HTR-8/SVneo (cell line): ENCODE measurements at places on chromosomes 1 and 21.

GRCh38 chr1:23593042-23593521 lies 33.8 kb upstream of the ID3 start:
- DNase-seq, result no peak

DNA sequence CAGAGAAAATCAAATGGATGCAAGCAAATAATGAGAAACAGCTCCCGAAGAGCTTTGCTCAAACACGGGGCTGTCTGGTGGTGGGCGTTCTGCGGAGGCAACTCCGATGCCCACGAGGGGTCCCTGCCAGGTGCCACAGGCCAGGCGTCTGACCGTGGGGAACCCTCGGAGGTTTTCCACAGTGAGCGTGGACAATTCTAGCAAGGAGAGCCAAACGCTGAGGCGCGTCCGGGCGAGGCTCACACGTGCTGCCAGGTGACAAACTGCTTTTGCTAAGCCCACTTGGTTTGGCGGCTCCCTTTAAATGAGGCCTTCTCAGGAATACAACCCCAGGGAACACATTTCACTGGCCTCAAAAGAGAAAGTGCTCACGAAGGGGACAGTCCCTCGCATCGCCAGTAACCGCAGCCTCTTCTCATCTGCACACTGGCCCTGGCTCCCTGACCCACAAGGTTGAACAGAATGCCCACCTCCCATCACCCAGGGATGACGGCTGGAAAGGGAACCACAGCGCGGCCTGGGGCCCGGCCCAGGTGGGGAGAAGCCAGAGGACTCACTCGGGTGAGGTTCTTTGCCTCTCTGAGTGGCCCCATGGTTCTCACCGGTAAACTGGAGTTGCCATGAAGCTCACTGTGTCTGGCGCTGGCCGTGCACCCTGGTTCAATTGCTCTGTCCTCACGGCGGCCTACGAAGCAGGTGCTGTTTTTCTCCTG lies 97.4 kb downstream of the PRDM16 start:
- no peak for DNase-seq

DNA sequence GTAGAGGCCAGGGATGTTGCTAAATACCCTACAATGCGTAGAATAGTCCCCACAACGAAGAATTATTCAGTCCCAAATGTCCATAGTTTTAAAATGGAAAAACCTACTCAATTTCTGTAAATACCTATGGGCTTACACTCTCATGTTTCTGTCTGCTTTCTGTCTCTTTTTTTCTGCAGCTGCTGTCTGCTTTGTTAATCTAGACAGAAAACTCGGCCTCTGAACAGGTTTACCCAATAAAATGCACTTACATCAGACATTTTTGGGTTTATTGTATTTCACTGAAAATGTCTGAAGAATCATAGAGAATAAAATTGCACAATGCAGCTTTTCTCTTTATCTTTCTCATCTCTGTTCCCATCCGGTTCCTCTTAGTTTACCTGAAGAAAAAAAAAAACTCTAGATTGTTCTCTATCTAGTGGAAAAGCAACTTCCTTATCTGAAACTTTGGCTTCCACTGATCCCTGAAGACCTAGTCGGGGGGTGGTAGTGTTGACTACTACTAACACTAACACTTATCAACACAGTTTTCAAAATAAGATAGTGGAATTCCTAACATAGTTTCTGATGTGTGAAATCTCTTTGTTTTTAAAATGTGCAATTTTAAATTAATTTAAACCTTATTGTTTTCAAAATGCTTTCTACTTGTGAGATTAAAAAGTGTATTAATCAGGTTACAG lies 76.9 kb upstream of the CCDC190 start:
- no peak for DNase-seq

DNA sequence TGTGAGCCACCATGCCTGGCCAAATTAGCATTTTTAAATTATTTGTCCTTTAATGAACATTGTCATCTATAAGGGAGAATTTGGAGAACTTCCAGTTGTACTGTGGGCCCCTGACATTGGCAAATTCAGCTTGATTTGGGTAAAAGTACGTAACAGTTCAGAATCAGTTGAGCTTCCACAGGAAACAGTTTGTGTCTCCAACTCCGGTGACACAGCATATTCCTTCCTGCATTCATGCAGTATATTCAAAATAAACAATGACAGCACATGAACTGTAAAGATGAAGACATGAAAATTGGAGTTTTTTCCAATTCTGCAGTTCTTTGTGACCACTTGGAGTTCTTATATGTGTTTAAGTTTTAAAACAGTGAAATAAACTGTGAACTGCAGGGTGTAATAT lies 28.2 kb downstream of the RNF220 start:
- DNase-seq, result no peak

DNA sequence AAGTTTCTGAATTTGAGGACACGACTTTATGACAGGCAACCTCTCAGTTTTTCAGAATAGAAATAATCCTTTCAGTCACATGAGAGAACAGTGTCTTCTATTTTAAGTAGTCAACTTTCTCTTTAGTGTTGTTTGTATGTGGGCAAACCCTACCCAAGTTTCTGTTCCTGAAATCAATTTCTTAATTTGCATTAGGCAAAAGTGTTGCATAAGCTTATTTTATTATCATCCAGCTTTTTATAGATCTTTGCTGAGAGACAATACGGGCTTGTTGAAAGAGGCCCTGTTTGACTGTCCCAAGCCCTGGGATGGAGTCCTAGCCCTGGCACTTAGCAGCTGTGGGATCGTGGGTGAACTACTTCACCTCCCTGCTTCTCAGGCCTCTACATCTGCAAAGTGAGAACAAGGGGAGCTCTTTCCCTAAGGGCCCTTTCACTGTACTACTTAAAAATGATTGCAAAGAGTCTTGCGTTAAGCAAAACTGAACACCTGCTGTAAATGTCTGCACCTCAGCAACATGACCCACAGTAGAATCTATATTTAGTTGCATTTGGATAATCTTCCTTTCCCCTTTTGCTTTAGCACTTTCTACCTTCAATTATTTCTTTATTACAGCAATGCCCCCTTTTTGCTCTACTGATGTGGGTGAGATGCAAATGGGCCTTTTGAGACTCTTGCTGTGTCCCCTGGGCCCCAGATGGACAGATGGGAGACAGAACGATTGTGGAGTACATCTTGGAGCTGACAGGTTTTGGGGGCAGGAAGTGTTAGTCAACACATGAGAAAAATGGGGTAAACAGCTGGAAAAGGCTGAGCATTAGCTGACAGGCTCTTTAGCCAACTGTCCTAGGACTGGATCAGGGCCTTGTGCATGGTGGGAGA lies 41.0 kb upstream of the SCAF4 start:
- DNase-seq, result no peak

GRCh38 chr1:27668121-27668807 lies 3.7 kb downstream of the IFI6 start:
- no peak for DNase-seq

GRCh38 chr1:200429221-200429751 lies 19.4 kb upstream of the ZNF281 start:
- DNase-seq, result no peak

- DNase-seq, result no peak
These were observed 60.0 kb upstream of the HMCN1 start for GRCh38 chr1:185674201-185674600.

DNA sequence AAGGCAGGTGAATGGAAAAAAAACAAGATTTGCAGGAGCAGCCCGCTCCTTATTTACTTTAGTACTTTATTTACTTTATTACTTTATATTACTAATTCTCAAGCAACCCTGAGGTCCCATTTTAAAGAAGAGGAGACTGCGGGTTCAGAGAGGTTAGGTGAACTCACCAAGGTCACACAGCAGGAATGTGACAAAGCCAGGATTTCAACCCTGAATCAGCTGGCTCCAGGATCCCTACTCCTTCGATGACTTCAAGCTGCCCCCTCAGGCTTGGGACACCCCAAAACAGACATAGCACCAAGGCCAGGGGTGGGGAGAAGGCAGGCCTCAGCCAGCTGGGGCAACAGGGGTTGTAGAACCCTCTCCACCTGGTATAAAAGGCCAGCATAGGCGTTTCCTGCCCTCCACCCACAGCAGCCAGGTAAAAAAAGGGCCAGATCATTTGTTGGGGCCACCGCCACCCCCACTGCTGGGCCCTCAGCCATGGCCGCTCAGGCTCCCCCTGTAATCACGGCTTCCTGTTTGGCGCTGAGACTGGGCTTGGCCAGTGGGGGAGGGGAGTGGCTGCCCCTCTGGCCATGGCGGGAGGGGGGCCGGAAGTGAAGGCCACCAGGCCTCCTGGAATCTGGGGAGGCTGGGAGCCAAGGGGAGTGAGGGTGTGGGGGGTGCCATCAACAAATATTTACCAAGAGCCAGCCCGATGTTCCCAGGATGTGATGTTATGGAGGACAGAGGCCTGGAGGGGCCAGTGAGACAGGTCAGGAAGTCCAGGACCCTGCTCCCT lies 6.6 kb downstream of the SDC3 start:
- DNase-seq, result no peak

DNA sequence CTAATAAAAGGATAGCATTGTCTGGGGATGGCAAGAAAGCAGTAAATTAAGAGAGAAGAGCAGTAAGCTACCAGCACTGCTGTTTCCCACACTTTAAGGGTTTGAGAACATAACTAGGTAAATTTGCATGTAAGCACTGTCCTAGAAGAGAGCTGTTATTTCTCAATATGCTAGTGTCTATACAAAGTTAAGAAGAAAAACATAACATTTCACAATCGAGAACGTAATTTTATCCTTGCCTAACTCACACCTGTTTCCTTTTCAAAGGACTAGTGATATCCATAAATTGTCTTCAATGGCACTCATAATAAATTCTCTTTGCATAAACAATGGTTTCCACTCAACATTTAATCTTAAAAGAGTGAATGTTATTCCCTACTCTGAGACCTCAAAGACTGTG lies 576.0 kb downstream of the PTBP2 start:
- DNase-seq, result no peak

DNA sequence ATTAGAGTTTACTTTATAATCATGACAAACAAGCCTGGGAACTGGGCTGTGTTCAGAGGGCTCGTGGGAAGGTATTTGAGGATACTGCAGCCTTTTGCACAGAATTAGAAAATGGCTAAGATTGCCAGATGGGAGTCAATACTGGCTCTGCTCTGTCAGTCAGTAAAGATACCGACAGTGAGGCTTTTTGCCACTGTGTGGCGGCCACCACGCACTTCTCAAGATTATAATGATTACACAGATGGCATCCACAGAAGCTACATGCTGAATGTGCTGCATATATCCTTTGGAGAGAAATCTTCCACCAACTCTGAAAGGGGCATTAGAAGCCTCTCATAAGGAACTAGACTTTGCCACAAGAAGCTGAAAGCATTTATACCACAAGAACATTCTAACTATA lies 213.4 kb upstream of the PTBP2 start:
- DNase-seq, result no peak

DNA sequence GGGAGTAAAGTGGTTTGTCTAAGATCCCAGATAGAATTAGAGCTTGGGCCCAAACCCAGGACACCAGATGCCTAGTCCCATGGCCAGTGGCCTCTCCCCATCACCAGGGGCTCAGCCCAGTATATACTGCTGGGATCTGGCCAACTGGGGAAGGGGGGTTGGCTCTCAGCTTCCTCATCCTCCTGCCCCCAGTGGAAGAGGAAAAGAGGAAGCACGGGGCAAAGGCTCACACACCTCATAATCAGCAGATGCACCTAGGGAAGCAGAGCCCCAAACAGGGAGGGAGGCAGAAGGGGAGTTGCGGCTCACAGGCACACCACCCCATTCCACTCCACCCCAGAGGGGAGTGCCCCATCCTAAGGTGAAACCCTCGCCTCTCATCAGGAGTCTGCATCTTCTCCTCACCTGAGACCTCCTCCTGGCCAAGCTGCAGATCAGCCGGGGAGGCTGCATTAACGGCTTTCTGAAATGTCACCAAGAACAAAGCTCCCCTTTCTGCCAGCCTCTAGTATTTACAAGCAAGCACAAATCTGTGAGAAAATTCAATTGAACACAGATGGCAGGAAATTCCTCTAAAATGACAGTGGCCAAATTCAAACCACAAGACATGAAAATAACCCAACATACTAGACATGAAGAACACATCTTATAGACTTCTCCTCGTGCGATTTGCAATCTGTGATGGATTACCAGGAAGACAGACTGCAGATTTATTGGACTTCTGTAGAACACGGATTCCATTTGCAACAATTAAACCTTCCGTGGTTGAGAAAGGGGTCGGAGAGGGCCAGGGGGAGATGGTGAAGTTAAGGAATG lies 82.8 kb downstream of the GLIS1 start:
- DNase-seq, result peak; percentile 30

DNA sequence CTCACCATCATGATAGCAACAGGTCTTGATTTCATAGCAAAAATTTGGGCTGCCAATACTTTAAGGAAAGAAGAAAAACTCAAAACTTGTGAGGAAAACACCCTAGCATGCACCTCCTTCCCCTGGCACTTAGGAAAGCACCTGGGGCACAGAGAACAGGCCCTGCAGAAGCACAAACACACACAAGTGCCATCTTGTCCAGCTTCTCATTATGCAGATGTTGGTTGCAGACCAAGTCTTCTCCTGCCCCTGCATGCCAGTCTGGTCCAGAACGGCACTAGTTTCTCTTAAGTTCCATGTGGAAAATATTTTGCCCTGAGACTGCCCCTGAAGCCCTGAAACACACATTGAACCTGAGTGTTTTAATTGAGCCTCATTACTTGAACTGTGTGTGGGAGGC lies 6.3 kb upstream of the ETV3 start:
- DNase-seq, result no peak

- peak; percentile 50 for DNase-seq
These were observed 236.5 kb upstream of the JUN start for GRCh38 chr1:59020151-59020997.

DNA sequence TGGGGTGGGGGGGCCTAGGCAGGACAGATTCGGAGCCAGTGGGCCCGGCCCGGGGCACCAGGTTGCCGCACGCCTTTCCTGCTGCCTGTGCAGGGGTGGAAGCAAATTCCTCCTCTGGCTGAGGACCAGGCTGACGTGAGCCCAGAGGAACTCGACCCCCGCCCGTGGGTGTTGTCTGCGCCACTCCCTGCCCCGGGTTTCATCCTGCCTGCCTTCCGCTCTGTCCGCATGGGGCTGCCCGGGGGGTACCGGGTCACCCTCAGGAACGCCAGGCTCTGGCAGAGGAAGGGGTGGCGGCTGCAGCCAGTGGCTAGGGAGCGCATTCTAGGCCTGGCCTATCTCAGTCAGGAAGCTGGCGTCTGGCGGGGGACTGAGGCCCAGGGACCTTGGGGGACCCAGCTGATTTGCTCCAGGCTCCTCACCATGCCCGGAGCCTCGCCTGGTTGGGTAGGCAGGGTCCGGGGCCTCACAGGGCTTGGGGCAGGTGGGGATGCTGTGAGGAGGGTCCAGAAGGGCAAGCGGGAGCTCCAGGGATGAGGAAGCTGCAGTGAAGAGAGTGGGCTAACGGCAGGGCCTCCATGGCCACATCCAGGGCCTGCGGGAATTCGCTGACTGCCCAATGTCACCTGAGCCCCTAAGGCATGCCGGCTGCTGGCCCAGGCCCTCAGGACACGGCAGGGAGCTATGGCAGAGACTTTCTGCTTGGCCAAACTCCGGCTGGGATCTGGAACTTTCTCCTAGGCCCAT lies 2.4 kb upstream of the IBA57 start:
- DNase-seq, result peak; percentile 53
